Daoy (cell line): ENCODE measurements at places on chromosomes 11 and 22. TPM values are rescaled to one million over a fixed set of nuclear protein-coding genes. Genes with fewer than 3 reads are reported as not detected.

DNA sequence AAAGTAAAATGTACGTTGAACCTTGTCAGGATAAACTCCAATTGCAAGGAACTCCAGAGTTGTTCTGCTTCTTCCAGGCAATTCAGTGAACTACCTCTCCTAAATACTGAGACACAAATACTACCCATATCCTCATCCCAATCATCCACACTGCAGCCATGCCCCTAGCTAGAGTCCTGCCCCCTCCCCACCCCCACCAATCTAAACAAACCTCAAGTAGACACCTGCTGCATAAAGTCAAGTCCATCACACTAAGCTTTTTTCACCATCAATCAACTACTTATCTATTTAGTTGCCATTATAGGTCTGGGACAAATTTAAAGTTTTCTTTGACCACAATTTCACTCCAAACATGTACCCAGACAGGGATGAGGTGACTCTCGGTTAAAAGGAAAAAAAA is 93.2 kb upstream of the APOA1 start:
- DNase-seq, result no peak

- no peak for DNase-seq
Measured at GRCh38 chr11:122516686-122517085, 138.8 kb upstream of the UBASH3B start.

DNA sequence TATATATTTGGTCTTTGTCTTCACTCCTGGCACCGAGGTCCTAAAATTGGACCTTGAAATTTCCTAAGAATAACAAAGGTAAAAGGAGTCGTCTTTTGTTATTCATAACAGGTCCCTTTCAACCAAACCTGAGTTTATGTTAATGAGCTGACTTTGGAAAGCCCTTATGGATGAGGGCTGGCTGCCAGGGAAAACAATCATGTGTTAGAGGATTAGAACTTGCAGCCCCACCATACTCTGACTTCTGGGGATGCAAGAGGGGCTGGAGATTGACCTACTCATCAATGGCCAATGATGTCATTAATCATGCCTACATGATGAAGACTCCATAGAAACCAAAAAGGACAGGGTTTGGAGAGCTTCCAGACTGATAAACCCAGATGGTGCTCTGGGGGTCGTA is 118.9 kb downstream of the MRTFA start:
- no peak for DNase-seq

DNA sequence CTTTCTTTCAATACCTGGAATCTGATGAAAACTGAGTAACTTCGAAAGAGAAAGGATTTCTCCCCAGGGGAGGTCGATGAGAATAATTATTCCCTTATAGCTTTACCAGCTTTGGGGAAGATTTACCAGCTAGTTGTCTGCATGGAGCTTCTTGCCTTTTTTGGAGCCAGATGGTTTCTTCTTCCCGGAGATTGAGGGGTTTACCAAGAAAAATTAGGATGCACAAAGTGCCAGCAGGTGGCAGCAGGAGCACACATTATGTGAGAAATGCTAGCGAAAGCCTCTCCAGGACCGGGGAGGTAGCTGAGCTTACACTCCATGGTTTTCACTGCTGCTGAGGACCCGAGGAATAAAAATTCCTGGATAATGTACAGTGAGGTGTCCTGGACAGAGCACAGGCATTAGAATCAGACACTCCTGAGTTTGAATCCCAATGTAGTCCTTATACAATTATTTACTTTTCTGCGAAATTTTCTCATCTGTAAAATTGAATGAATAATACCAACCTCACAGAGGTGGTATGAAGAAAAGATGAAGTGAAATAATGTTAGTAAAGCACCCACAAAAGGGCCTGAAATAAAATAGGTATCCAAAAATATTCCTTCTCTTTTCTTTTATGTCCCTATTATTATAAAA is 46.0 kb upstream of the PARVA start:
- DNase-seq, result peak; percentile 79

DNA sequence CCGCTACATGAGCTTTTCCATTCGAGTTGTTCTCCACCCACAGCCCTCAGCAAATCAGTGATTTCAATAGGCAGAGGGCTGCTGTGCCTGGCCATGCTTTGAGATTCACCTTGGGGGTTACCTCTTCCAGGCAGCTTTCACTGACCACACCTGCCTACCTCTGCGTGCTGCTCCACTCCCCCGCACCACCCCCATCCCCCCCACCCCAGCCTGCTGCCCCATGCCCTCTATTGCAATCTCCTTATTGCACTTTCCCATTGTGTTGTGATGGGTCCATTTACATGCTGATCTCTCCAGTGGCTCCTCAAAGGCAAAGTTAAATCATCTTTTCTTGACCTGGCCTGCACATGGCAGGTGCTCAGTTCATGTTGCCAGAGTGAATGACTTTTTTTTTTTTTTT is 18.0 kb upstream of the POLA2 start:
- no peak for DNase-seq

DNA sequence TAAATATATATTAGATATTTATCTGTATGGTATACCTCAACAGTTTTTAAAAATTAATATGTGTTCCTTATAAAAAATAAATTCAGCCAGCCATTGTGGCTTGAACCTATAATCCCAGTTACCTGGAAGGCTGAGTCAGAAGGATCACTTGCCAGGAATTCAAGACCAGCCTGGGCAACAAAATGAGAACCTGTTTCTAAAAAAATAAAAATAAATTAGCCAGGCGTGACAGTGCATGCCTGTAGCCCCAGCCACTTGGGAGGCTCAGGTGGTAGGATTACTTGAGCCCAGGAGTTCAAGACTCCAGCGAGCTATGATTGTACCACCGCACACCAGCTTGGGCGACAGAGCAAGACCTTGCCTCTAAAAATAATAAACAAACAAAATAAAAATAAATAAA is 54.9 kb downstream of the PHF21A start:
- no peak for DNase-seq

GRCh38 chr11:117910525-117910924 is 18.7 kb downstream of the TMPRSS13 start:
- no peak for DNase-seq

DNA sequence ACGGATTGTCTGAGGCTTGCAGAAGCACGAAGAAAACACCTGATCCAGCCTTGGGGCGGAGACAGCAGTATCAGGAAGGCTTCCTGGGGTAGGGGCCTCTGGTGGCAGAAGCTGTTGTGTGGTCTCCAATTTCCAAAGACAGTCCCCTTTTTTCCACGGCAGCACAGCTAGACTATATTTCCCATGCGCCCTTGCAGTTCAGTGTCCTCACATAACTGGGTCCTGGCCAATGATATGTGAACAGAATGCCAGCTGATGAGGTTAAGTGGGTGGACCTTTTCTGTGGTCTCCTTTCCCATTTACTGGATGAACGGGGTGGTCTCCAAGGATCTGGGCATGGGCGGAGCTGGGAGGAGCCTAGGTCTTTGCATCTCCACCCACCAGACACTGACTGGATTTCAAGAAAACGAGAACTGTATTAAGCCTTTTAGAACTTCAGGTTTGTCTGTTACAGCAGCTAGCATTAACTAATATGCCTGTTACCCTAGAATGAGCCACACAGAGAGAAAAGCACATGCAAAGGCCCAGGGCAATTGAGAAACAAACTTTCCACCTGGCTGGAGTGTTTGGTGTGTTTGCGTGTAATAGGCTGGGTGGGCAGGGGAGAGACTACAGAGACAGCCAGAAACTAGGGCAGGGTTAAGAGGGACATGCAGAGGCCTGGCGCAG is 6.2 kb downstream of the GAL3ST1 start:
- no peak for DNase-seq

DNA sequence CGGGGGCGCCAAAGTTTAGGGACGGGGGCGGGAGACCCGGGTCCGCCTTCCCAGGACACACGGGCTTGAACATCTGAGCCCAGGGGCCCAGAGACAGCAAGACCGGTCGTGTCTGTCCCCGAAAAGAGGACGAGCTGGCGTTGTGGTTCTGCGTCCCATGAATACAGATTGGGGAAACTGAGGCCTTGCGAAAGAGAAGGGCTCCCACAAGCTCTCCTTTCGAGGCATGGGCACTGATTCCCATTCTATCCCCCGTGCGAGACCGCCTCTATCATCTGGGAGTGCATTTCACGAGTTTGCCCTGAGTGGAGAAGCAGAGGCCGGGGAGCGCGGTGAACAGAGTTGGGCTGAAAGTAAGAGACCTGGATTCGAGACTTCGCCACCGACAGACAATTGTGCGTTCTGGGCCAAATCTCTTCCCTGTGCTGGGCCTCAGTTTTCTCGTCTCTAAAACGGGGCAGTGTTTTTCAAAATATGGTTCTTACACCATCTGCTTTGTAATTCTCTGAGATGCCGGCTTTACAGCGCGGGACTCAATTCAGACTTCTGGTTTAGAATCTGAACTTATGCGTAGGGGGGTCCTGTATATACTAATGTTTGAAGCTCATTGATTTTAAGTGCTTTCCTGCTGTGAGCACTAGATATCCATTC is 471 bp downstream of the RNF185 start:
- no peak for DNase-seq

The UBQLNL gene
- total RNA-seq, result not detected in 2 replicates

The PNPLA5 gene
- total RNA-seq, result not detected in 2 replicates

The OR51E2 gene
- 0.06 TPM in 1 of 2 replicates, not detected in the other for total RNA-seq
